ENCODE measurements at places on chromosomes 2 and 18. TPM values are rescaled to one million over a fixed set of nuclear protein-coding genes. Genes with fewer than 3 reads are reported as not detected.
A peak's percentile ranks its signal among the peaks of the same experiment; 100 is the strongest.

DNA sequence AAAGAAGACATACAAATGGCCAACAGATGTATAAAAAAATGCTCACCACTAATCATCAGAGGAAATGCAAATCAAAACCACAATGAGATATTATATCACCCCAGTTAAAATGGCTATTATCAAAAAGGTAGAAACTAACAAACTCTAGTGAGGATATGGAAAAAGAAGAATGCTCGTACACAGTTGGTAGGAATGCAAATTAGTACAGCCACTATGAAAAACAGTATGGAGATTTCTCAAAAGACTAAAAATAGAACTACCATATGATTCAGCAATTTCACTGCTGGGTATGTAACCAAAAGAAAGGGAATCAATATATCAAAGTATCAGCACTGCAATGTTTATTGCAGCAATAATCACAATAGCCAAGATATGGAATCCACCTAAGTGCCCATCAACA lies 519.3 kb upstream of the HNMT start:
- H3K27ac ChIP-seq = no peak overlapping the region
- H3K36me3 ChIP-seq = no peaks in the 10 kb centered on the region
- no peaks in the 10 kb centered on the region for H3K4me1 ChIP-seq
- no peaks in the 10 kb centered on the region for H3K27me3 ChIP-seq
- DNase-seq = no peak

DNA sequence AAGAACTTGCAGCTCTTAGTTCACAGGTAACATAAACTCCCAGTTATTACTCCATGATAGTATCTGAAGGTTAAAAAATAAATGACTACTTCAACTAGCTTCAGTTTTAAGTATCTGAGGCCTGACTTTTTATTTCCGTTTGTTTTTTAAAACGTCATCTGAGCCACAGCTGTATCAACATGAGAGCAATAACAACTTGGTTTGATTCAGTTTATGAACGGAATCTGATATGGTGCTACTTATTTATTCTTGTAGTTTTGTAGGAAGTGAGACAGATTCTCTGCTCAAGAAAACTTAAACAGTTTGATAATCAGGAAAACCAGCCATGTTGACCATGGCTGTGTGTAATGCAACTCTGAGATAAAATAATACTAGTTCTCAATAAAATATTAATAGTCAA lies 34.9 kb downstream of the NAB1 start:
- no peak for DNase-seq
- no peak overlapping the region for H3K4me3 ChIP-seq
- peaks cover 4% of the 10 kb centered on the region for H3K4me1 ChIP-seq
- H3K27me3 ChIP-seq = no peaks in the 10 kb centered on the region

DNA sequence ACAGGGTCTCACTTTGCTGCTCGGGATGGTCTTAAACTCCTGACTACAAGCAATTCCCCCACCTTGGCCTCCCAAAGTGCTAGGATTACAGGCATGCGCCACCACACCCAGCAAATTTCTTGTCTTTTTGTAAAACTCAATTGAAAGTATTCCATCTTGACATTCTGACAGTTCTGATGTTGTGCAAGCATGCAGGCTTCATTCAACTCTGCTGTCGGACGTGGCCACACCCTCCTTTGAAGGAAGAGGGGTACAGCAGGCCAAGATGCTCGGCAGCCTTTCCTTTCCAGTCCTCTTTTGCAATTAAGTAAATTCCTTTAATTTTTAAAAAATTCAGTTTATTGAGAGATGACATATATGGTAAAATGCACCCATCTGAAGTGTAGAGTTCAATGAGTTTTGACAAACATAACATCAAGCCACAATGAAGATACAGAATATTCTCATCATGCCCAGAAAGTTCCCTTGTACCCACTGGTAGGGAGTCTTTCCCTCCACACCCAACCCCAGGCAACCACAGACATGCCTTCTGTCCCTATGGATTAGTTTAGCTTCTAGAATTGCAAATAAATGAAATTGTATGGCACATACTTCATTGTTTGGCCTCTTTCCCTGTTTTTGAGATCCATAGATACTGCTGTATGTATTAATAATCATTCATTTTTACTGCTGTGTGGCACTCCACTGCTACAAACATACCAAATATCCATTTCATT lies 33.1 kb downstream of the TUBB6 start:
- H3K4me1 ChIP-seq = peaks cover 3% of the 10 kb centered on the region
- H3K27ac ChIP-seq = no peak overlapping the region
- peaks cover 10% of the 10 kb centered on the region for H3K36me3 ChIP-seq
- H3K27me3 ChIP-seq = no peaks in the 10 kb centered on the region
- no peak for DNase-seq

- no peaks in the 10 kb centered on the region for H3K36me3 ChIP-seq
- H3K27me3 ChIP-seq = no peaks in the 10 kb centered on the region
- H3K27ac ChIP-seq = no peak overlapping the region
- DNase-seq = no peak
- no peak overlapping the region for H3K4me3 ChIP-seq
Measured at GRCh38 chr2:233400341-233400740, 46.0 kb downstream of the DGKD start.

The MLPH gene
- total RNA-seq = 60.2 TPM

- no peak for DNase-seq
- H3K27ac ChIP-seq = peak within 1 kb of the TSS; percentile 77
- H3K36me3 ChIP-seq = no peaks in the 10 kb centered on the region
- H3K4me3 ChIP-seq = peak within 1 kb of the TSS; percentile 69
Measured at GRCh38 chr2:160493227-160494028, at the start of gene RBMS1. TSS of gene RBMS1 (minus strand) at chr2:160493807. CDS start at chr2:160493363, 444 bp downstream.

DNA sequence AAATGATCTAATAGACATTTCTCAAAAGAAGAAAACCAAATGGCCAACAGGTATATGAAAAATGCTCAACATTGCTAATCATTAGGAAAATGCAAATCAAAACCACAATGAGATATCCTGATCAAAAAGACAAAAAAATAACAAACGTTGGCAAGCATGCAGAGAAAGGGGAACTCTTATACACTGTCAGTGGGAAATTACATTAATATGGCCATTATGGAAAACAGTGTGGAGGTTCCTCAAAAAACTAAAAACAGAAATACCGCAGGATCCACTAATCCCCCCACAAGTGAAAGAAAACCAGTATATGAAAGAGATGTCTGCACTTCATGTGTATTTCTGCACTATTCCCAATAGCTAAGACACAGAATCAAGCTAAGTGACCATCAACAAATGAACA lies 57.7 kb upstream of the CTIF start:
- no peaks in the 10 kb centered on the region for H3K36me3 ChIP-seq
- no peak overlapping the region for H3K4me3 ChIP-seq
- no peaks in the 10 kb centered on the region for H3K27me3 ChIP-seq
- DNase-seq = no peak
- no peak overlapping the region for H3K27ac ChIP-seq
- no peaks in the 10 kb centered on the region for H3K4me1 ChIP-seq

DNA sequence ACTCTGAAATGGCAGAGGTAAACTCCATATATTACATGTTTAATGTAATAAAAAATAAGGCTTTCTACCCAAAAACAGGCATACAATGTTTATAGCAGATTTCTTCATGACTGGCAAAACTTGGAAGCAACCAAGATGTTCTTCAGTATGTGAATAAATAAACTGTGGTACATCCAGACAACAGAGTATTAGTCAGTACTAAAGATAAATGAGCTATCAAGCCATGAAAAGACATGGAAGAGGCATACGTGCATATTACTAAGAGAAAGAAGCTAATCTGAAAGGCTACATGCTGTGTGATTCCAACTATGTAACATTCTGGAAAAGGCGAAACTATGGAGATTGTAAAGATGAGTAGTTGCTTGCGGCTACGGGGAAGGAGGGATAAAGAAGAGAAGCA lies 97.4 kb downstream of the OSR1 start:
- no peak overlapping the region for H3K27ac ChIP-seq
- H3K4me3 ChIP-seq = no peak overlapping the region
- H3K4me1 ChIP-seq = no peaks in the 10 kb centered on the region
- H3K36me3 ChIP-seq = no peaks in the 10 kb centered on the region
- no peaks in the 10 kb centered on the region for H3K27me3 ChIP-seq

DNA sequence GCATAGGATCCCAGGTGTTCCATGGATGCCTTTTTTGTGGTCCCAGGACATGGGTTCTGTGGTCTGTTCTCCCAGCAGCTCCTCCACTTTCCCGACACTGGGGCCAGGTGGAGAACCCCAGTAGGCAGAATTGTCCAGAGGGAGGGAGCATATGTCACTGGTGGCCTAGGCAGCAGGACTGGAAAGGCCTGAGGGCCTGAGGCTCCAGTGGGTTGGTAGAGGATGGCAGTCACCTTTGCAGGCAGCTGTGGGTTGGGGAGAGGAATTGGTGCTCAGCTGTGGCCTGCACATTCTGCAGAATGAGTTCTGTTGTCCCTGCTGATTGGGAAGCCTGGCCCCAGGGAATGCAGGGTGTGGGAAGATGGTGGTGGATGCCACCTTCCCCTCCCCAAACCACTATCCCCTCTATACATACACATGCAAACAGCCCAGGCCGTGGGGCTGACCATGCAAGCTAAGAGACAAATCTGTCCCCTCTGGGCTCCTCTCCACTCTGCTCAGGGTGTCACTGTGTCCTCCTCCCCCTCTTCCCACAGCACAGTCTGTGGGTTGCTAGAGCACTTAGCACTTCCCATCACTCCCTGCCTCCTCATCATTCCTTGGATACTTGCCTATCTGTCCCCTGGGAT lies 11.4 kb downstream of the CTIF start:
- no peak overlapping the region for H3K4me3 ChIP-seq
- no peak overlapping the region for H3K27ac ChIP-seq
- H3K27me3 ChIP-seq = no peaks in the 10 kb centered on the region
- no peak for DNase-seq

- H3K27me3 ChIP-seq = no peaks in the 10 kb centered on the region
- no peak overlapping the region for H3K27ac ChIP-seq
- H3K4me3 ChIP-seq = no peak overlapping the region
- DNase-seq = no peak
- no peaks in the 10 kb centered on the region for H3K36me3 ChIP-seq
Measured at GRCh38 chr2:62398356-62398755, 107.6 kb downstream of the TMEM17 start.

DNA sequence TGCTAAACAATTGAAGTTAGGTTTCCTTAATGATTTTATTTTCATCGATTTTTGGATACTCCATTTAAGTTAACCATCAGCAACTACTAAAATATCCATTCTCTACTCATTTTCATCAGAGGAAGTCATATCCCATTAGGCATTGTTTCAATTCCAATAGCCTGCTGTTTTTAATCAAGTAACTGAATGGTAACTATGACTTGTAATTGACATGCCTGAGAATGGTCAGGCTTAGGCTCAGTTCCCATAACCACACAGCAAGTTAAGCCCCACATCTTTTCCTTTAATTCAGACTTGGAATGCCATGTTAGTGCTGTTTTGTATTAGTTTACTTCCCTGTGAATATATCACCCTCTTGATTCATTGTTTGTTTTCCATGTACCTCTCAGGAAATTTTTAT lies 398.8 kb downstream of the ARHGAP15 start:
- H3K36me3 ChIP-seq = no peaks in the 10 kb centered on the region
- H3K4me1 ChIP-seq = no peaks in the 10 kb centered on the region
- no peak overlapping the region for H3K4me3 ChIP-seq
- no peaks in the 10 kb centered on the region for H3K27me3 ChIP-seq
- no peak overlapping the region for H3K27ac ChIP-seq

DNA sequence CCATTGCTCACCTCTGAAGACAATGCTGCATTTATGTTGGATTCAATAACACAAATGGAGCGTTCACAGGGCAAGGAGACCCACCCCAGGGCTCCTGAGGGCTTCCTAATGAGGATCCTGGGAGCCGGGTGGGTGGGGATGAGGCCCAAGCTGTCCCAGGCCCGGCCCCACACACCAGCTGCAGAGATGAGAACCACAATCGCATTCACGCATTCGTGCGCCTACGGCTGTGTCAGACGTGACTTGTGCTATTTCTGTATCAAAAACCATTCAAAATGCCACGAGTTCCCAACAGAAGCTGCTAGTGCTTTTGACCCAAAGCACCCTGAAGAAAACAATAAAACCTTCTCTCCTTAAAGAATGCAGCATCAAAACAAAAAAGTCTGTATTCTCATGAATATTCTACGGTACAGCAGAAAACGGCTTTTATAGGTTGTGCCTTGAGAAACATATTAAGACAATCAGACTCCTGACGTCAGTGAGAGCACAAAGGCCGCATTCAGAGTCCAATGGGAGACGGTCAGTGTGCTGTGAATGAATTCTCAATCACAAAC lies 205.4 kb downstream of the HDAC4 start:
- no peaks in the 10 kb centered on the region for H3K36me3 ChIP-seq
- H3K4me1 ChIP-seq = no peaks in the 10 kb centered on the region
- no peak overlapping the region for H3K27ac ChIP-seq
- H3K27me3 ChIP-seq = no peaks in the 10 kb centered on the region
- H3K4me3 ChIP-seq = no peak overlapping the region
- DNase-seq = no peak

The ZC3H8 gene
- total RNA-seq = 4.4 TPM

GRCh38 chr18:79393635-79394533 lies 1.8 kb upstream of the NFATC1 start:
- DNase-seq = no peak
- H3K36me3 ChIP-seq = no peaks in the 10 kb centered on the region
- H3K27ac ChIP-seq = peak overlapping the region; percentile 62
- peak overlapping the region; percentile 70 for H3K4me3 ChIP-seq
- peaks cover 4% of the 10 kb centered on the region for H3K27me3 ChIP-seq

GRCh38 chr2:4903656-4904348 lies 788.4 kb upstream of the SOX11 start:
- H3K27ac ChIP-seq = no peak overlapping the region
- no peak overlapping the region for H3K4me3 ChIP-seq
- H3K36me3 ChIP-seq = no peaks in the 10 kb centered on the region
- H3K4me1 ChIP-seq = no peaks in the 10 kb centered on the region

The FANCL gene
- total RNA-seq = 25.7 TPM

GRCh38 chr18:13216092-13216582 lies 2.4 kb upstream of the LDLRAD4 start:
- no peak overlapping the region for H3K4me3 ChIP-seq
- H3K36me3 ChIP-seq = no peaks in the 10 kb centered on the region

The LYPD6 gene
- 0.31 TPM for total RNA-seq

- H3K4me3 ChIP-seq = no peak overlapping the region
- no peak overlapping the region for H3K27ac ChIP-seq
- no peaks in the 10 kb centered on the region for H3K36me3 ChIP-seq
- no peaks in the 10 kb centered on the region for H3K27me3 ChIP-seq
- DNase-seq = no peak
- no peaks in the 10 kb centered on the region for H3K4me1 ChIP-seq
Measured at GRCh38 chr2:173432049-173432754, 77.5 kb downstream of the CDCA7 start.

The MC4R gene
- not detected for total RNA-seq

The MFSD6 gene
- total RNA-seq = 10.4 TPM

The ROCK2 gene
- total RNA-seq = 47.9 TPM

The GPR45 gene
- total RNA-seq = not detected

DNA sequence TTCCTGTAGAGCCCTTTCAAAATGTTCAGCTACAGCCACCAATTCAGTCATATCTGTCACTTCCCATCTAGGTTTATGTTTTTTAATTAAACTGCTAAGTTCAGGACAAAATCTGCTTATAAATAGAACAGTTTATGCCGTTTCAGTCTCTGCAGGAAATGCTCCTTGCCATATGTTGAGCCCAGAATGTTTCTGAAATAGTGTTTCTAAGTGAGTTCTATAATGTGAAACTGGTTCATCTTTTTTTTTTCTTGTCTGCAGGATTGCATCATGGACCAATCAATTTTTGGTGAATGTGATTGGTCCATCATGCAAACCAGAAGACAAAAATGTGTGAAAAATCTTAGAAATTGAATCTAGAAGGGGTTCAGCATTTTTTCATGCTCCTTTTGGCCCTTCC lies 30.2 kb upstream of the RHOB start:
- no peaks in the 10 kb centered on the region for H3K4me1 ChIP-seq
- H3K27me3 ChIP-seq = no peaks in the 10 kb centered on the region
- H3K27ac ChIP-seq = no peak overlapping the region
- H3K36me3 ChIP-seq = no peaks in the 10 kb centered on the region
- no peak overlapping the region for H3K4me3 ChIP-seq

Measured in Panc1 (cell line).